SJCRH30 (cell line): ENCODE measurements at places on chromosomes 6 and 20. TPM values are rescaled to one million over a fixed set of nuclear protein-coding genes. Genes with fewer than 3 reads are reported as not detected.

Gene SYNDIG1
- total RNA-seq, result 0.05 TPM in 1 of 2 replicates, not detected in the other

Gene TMC2
- 0.15 and 0.24 TPM in 2 replicates for total RNA-seq

Gene TRIM15
- total RNA-seq, result 0.08 and 0.28 TPM in 2 replicates

Gene ADGRG6
- total RNA-seq, result 2.8 and 3.0 TPM in 2 replicates

Gene SLC22A3
- not detected in 2 replicates for total RNA-seq

Gene TREML1
- total RNA-seq, result 0.10 TPM in 1 of 2 replicates, not detected in the other

Gene APCDD1L
- total RNA-seq, result 0.05 TPM in 1 of 2 replicates, not detected in the other

Gene WFDC13
- total RNA-seq, result not detected in 2 replicates

Gene RBBP8NL
- not detected in 2 replicates for total RNA-seq

Gene MUC21
- total RNA-seq, result not detected in 2 replicates

Gene WDR46
- 54.6 and 61.5 TPM in 2 replicates for total RNA-seq

Gene HCK
- not detected in 2 replicates for total RNA-seq

Gene MYLK2
- total RNA-seq, result 3.1 and 3.5 TPM in 2 replicates

Gene SLC22A1
- total RNA-seq, result 0.20 and 0.49 TPM in 2 replicates

Gene POPDC3
- total RNA-seq, result 57.9 and 59.6 TPM in 2 replicates

Gene HCRTR2
- 0.04 TPM in 1 of 2 replicates, not detected in the other for total RNA-seq

Gene PRR18
- 0.33 and 0.47 TPM in 2 replicates for total RNA-seq

Gene HUS1B
- total RNA-seq, result 0.10 and 0.15 TPM in 2 replicates

Gene CRIP3
- total RNA-seq, result not detected in 2 replicates

Gene TMEM14B
- 68.8 and 73.7 TPM in 2 replicates for total RNA-seq

Gene BFSP1
- not detected in 2 replicates for total RNA-seq

Gene LGSN
- not detected in 2 replicates for total RNA-seq

Gene HRH3
- 0.15 TPM in 1 of 2 replicates, not detected in the other for total RNA-seq

Gene PXMP4
- 7.4 and 8.2 TPM in 2 replicates for total RNA-seq

Gene SYCP2L
- total RNA-seq, result 3.0 and 3.5 TPM in 2 replicates

Gene OR2H1
- total RNA-seq, result not detected in 2 replicates

Gene LHFPL5
- 0.08 and 0.10 TPM in 2 replicates for total RNA-seq

Gene CDH4
- total RNA-seq, result 0.06 TPM in 1 of 2 replicates, not detected in the other

Gene CLDN20
- not detected in 2 replicates for total RNA-seq

Gene GGTLC1
- total RNA-seq, result not detected in 2 replicates

Gene ZNF391
- 0.08 and 0.18 TPM in 2 replicates for total RNA-seq

Gene TFAP2C
- total RNA-seq, result not detected in 2 replicates

Gene NDRG3
- total RNA-seq, result 46.6 and 46.7 TPM in 2 replicates

Gene CST2
- total RNA-seq, result not detected in 2 replicates

Gene PSORS1C2
- total RNA-seq, result not detected in 2 replicates

Gene ATF6B
- total RNA-seq, result 26.1 and 33.0 TPM in 2 replicates

Gene LINC00237
- total RNA-seq, result not detected in 2 replicates

Gene GSTA3
- not detected in 2 replicates for total RNA-seq

Gene SAPCD1
- 0.89 and 1.4 TPM in 2 replicates for total RNA-seq

Gene CST7
- total RNA-seq, result not detected in 2 replicates

Gene FILIP1
- total RNA-seq, result 0.08 TPM in 2 replicates

Gene ZNF133
- 16.2 and 16.4 TPM in 2 replicates for total RNA-seq

Gene NFATC2
- total RNA-seq, result not detected in 2 replicates

Gene CCDC170
- total RNA-seq, result not detected in 2 replicates

Gene OPRM1
- total RNA-seq, result not detected in 2 replicates

Gene SLC12A5
- 3.8 and 8.6 TPM in 2 replicates for total RNA-seq
